ENCODE measurements at places on chromosomes 1 and 21. TPM values are rescaled to one million over a fixed set of nuclear protein-coding genes. Genes with fewer than 3 reads are reported as not detected.

DNA sequence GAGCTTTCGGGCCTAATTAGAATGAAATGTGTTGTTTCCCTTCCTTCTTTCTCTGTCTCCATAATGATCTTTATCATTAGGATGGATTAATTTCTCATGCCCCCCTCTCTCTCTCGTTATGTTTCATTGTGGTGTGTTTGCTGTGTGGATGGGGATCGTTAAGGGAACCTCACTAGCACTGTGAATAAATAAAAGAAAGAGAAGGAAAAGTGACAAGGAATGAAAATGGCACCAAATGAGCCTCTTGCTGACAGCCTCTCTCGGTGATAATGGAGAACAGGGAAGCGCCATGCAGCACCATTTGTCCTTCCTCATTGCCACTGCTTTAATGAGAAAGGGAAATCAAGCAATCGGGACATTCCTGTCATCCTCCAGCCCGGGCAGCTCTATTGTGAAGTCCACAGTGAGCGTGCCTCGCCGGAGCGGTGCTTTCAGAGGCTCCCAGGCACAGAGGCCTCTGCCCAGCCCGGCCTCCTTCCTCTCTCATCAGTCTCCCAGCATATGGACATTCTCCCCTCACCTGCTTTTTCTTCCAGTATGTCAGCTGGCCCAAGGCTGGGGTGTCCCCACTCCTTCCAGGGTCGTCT lies 265.7 kb upstream of the TMEM51 start:
- H3K27ac ChIP-seq, result no peak overlapping the region
- H3K27me3 ChIP-seq, result no peaks in the 10 kb centered on the region

GRCh38 chr1:155513300-155513916 lies 49.2 kb downstream of the ASH1L start:
- H3K36me3 ChIP-seq, result no peaks in the 10 kb centered on the region
- H3K4me3 ChIP-seq, result no peak overlapping the region
- no peaks in the 10 kb centered on the region for H3K27me3 ChIP-seq
- peaks cover 28% of the 10 kb centered on the region for H3K4me1 ChIP-seq
- H3K27ac ChIP-seq, result no peak overlapping the region
- no peak for DNase-seq

DNA sequence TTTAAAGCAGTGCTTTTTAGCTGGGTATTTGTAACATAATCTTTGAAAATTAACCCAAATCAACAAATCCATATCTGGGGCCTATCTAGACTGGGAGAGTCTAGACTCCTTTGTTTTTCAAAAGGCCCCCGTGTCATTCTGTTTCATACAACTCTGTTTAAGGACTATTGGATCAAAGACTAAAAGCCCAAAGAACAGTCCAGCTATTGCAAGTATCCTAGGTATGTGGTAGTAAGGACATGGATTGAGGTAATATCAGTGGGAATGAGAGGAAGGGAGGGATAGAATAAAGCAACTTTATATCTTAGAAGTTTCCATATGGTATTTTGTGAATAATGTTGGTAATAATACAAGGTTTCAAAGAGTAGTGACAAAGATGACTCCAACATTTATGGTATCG lies 18.2 kb downstream of the KIF1B start:
- H3K27me3 ChIP-seq, result no peaks in the 10 kb centered on the region
- H3K4me1 ChIP-seq, result no peaks in the 10 kb centered on the region
- no peak overlapping the region for H3K27ac ChIP-seq
- DNase-seq, result no peak

- H3K27ac ChIP-seq, result no peak overlapping the region
- no peak overlapping the region for H3K4me3 ChIP-seq
- DNase-seq, result no peak
- no peaks in the 10 kb centered on the region for H3K4me1 ChIP-seq
- no peaks in the 10 kb centered on the region for H3K36me3 ChIP-seq
Measured at GRCh38 chr1:234106032-234106431, 201.6 kb downstream of the SLC35F3 start.

COL9A2 gene
- 7.9 TPM for total RNA-seq

CD1B gene
- total RNA-seq, result not detected

All from Karpas-422 (cell line).